Karpas-422 (cell line): ENCODE measurements at places on chromosomes 2 and 18. TPM values are rescaled to one million over a fixed set of nuclear protein-coding genes. Genes with fewer than 3 reads are reported as not detected.

- DNase-seq, result no peak
Measured at GRCh38 chr2:38598991-38599295, 3.8 kb downstream of the HNRNPLL start.

DNA sequence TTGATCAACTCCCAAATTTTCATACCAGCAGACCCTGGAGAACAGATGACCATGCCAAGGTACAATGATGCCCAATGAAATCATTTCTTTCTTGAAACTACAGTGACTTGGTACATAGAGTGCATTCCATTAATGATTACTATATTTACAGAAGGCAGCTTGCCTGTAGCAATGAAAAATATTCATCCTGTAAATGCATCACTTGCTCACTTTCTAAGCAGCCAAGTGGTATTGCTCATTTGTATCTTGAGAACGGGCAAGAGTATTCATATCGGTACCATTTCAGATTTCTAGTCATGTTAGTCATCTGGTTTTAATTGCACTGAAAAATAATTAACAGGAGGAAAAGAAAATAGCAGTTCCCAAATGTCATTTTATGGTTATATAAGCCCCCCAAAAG lies 59.6 kb downstream of the VIL1 start:
- DNase-seq, result no peak

- DNase-seq, result peak; percentile 51
Measured at GRCh38 chr2:186486651-186487647, 889 bp downstream of the ZC3H15 start.

DNA sequence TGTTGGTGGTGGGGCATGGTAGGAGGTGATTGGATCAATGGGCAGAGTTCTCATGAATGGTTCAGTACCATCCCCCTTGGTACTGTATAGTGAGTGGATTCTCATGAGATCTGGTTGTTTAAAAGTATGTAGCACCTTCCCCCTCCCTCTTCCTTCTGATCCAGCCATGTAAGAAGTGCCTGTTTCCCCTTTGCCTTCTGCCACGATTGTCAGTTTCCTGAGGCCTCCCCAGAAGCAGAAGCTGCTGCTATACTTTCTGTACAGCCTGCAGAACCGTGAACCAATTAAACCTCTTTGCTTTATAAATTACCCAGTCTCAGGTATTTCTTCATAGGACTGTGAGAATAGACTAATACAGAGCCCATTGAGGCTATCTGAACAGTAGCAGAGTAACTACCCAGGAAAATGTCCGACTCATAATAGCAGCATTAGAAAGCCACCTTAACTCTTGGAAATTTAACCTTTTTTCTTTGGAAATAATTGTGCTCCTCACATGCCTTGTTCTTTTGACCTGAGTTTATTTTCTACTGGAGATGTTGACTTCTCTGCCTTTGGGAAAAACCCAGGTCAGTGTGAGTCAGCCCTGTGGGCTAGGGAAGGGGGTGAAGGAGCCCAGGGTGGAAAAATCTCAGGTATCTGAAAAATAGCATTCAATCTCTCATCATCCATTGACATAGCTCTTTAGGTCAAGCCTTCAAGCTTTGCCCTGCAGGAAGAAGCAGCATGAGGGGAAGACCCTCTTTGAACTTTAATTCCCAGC lies 18.1 kb downstream of the CYP1B1 start:
- no peak for DNase-seq

PROKR1 gene
- not detected in 2 replicates for total RNA-seq

DOCK10 gene
- 0.15 and 0.76 TPM in 2 replicates for total RNA-seq

TDRD15 gene
- total RNA-seq, result not detected in 2 replicates
